Endothelial cell (in vitro differentiated cells): ENCODE measurements at places on chromosomes 5 and 9. TPM values are rescaled to one million over a fixed set of nuclear protein-coding genes. Genes with fewer than 3 reads are reported as not detected.

GRCh38 chr5:143188692-143189091 lies 214.8 kb downstream of the NR3C1 start:
- H3K4me1 ChIP-seq = peaks cover 3% of the 10 kb centered on the region
- no peak for DNase-seq
- no peak overlapping the region for H3K27ac ChIP-seq

RMND5B gene
- total RNA-seq = 70.4 TPM

GRCh38 chr5:168086104-168086610 lies 205.3 kb upstream of the WWC1 start:
- no peak overlapping the region for H3K4me3 ChIP-seq
- H3K27ac ChIP-seq = no peak overlapping the region
- peaks cover 6% of the 10 kb centered on the region for H3K4me1 ChIP-seq
- no peaks in the 10 kb centered on the region for H3K27me3 ChIP-seq
- H3K36me3 ChIP-seq = no peaks in the 10 kb centered on the region

CEL gene
- total RNA-seq = 4.2 TPM

SEMA5A gene
- total RNA-seq = 31.1 TPM

SPAAR gene
- 32.0 TPM for total RNA-seq

- no peaks in the 10 kb centered on the region for H3K36me3 ChIP-seq
- no peaks in the 10 kb centered on the region for H3K27me3 ChIP-seq
- H3K4me1 ChIP-seq = peaks cover 12% of the 10 kb centered on the region
- no peak for DNase-seq
- no peak overlapping the region for H3K27ac ChIP-seq
These were observed 27.9 kb upstream of the KLF9 start for GRCh38 chr9:70442328-70442848.

TOMM5 gene
- total RNA-seq = 52.5 TPM

GRCh38 chr9:131113655-131114054 lies 11.7 kb upstream of the NUP214 start:
- peaks cover 11% of the 10 kb centered on the region for H3K4me1 ChIP-seq
- H3K4me3 ChIP-seq = no peak overlapping the region
- H3K27me3 ChIP-seq = peaks cover 2% of the 10 kb centered on the region
- H3K27ac ChIP-seq = no peak overlapping the region
- H3K36me3 ChIP-seq = no peaks in the 10 kb centered on the region

DNA sequence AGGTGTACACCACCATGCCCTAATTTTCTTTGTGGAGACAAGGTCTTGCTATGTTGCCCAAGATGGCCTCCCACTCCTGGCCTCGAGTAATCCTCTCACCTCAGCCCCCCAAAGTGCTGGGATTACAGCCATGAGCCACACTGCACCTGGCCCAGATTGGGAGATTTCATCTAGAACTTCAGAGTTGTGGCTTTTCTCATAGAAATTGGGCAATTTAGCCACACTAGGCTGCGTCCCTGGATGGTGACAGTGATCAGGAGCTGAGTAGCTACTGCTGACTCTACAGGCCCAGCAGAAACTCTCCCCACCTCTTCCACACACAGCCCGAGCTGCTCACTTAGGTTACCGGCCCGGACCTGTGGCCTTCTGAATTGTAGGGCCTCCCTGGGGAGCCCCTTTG lies 7.7 kb downstream of the PFN3 start:
- no peak overlapping the region for H3K27ac ChIP-seq
- peaks cover 42% of the 10 kb centered on the region for H3K4me1 ChIP-seq
- DNase-seq = no peak
- H3K27me3 ChIP-seq = peaks cover 7% of the 10 kb centered on the region
- no peaks in the 10 kb centered on the region for H3K36me3 ChIP-seq

DNA sequence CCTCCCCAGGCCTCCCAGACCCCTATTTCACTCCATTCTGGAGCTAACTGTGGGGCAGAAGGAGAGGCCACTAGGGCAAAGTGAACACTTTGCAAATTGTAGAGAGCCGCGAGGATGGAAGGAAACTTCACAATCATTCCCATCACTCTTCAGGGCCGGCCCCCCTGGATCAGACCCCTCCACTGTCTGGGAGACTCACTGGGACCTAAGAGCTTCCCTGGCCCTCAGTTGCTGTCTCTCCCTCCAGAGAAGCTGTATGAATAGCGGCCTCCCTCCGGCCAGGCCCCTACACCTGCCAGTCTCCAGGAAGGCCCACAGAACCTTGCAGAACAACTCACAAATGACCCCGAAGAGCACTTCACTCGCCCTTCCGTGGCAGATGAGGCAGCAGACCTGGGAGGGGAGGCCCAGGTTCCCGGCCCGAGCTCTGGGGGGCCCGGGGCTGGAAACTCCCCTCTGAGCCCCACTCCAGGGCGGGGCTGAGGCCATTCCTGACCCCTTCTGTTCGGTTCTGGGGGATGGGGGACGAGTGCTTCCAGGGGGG lies 141.9 kb upstream of the IER5L start:
- H3K4me1 ChIP-seq = peaks cover 5% of the 10 kb centered on the region
- DNase-seq = no peak
- H3K4me3 ChIP-seq = no peak overlapping the region
- H3K27me3 ChIP-seq = peaks cover 1% of the 10 kb centered on the region
- H3K36me3 ChIP-seq = no peaks in the 10 kb centered on the region
- H3K27ac ChIP-seq = no peak overlapping the region

GRCh38 chr9:108316630-108317029 lies 539.2 kb downstream of the ACTL7B start:
- no peaks in the 10 kb centered on the region for H3K27me3 ChIP-seq
- no peak overlapping the region for H3K4me3 ChIP-seq
- H3K27ac ChIP-seq = no peak overlapping the region
- no peak for DNase-seq
- H3K4me1 ChIP-seq = no peaks in the 10 kb centered on the region
